ENCODE measurements at places on chromosomes 6 and 20.

DNA sequence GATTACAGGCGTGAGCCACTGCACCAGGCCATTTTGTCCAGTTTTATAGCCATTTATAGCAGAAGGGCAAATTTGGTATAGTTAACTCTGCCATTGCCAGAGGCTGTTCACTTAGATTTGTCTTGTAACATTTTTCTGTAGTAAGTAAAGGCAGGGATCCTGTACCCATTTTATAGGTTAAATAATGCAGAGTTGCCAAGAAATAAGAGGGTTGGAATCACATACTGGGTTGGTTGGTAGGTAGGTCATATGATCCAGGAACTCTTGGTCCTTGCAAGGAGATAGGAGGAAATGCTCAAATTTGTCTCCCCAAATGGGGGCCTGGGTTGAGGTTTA is 68.1 kb downstream of the SHLD1 start:
- no peak for DNase-seq

GRCh38 chr20:719816-720215 is 44.2 kb upstream of the SCRT2 start:
- no peak for DNase-seq

DNA sequence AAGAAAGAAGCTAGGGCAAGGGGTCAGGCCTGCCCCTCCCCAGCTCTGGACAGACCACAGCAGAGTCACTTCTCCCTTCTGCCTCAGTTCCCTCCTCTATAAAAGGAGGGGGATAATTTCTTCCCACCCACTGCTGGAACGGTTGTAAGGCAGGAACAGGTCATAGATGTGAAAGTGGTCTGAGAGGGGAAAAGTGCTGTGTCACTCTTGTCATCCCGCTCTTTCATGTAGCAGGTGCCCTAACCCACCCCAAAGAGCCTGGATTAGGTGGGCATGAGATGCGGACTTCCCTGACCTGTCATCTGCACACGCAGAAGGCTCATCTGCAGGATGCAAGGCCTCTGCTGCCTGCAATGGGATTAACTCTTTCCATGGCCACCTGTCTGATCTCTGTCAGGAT is 218.2 kb upstream of the LRFN2 start:
- DNase-seq = no peak

DNA sequence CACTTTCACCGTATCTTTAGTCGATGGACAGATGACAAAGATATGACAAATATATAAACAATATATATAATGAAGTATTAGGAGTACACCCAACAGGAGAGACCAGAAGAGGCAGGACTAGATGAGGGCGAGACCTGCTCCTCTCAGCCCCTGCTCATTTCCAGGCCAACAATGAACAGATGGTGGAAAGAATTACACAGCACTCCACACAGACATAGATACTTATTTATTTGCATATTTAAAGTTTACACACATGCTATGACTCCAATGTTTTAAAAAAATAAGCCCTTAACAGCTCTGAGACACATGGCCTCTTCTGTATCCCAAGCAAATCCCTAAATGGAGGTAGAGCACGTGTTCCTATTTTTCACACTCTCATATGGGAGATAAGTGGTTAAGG is 10.4 kb downstream of the FAM210B start:
- DNase-seq = no peak

DNA sequence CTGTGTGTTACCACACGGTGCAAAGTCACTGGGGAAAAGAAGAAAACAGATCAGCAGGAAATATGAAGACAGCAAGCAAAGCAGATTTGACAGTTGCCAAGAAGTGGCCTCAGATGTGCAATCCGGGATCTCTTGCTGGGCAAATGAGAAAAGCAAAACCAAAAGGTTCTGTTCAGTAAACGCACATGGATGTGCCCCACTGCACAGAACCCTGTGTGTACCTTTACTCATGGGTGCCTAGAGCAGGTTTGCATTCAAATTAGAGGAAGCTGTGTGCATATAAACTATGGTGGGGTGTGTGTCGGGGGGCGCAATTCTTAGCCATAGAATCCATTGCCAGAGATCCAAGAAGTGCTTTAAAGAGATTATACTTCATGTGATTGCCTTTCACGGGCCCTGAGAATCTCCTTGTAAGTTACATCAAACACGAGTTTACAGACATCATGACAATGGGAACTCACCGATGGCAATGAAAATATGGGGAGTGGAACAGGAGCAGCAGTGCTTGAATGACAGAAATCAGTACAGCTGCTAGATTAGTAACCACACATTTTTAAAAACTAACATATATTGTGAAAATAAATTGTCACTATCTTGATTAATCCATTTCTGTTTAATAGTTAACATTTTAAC is 154.3 kb downstream of the ADGRG6 start:
- DNase-seq = no peak

- no peak for DNase-seq
Measured at GRCh38 chr6:52908526-52908925, 972 bp downstream of the GSTA3 start.

DNA sequence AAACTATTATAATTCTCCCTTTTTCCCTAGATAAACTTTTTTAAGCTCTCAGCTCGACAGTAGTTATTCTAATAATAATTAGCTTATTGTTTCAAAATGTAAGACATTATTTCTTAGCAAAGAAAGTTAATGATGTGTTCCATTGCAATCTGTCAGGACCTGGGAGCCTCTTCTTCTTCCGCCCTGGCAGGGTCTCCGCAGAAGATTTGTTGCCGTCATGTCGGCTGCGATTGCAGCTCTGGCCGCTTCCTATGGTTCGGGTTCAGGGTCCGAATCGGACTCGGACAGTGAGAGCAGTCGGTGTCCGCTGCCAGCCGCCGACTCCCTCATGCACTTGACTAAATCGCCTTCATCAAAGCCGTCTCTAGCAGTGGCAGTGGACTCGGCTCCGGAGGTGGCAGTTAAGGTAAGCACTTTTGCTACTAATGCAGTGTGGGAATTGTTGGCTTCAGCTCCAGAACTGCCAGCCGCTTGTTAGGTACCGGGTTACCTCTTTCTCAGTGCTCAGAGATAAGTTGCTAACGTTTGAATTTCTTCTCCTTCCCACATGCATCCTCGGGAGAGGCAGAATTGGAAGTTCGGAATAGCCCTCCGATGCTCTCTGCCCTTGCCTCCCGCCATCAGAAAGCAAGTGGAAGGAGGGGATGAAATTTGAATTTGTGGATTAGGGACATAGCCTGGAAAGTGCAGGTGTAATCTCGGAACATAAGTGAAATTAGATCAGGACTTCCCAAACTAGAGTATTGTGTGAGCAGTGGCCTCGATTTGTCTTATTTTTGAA is at the start of gene CDC40:
CDC40 (plus strand) TSS at position 200 of the 781 bp plus-strand sequence; CDS start at position 218, 18 bp downstream.
- DNase-seq = peak; percentile 36

DNA sequence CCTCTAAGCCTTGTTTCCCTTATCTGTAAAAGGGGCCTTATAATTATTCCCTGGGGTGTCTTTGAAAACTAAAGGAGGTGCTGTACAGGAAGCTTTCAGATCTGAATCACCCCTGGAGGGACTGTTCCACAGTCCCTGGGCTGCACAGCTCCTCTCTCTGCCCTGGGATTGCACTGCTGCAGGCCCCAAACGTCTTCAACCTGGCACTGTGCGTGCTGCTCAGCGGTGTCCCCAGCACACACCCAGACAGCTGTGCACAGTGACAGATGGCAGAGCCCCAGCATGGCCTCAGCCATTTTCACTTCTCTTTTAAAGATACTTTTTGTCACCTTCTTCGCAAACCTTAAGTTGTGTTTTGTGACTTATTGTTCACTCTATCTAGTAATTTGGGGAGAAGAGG is 50.7 kb upstream of the INSM1 start:
- DNase-seq = no peak

DNA sequence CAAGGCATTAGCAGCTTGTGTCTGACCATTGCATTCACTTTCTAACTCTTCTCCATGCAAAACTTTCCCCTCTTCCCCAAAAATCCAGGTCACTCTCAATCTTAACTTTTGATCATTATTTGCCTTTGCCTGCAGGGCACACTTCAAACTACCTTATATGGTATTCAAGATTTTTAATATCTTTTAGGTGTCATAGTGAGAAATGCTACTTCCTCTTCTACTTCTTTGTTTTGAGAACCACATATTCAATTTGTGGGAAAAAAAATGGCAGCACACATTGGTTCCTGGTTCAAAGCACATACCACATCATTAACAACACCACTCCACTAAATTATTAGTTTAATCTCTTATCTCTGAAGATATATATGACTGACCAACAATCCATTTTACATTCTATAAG is 1267.0 kb upstream of the CITED2 start:
- DNase-seq = no peak

- DNase-seq = no peak
Measured at GRCh38 chr6:110250058-110250457, 69.8 kb downstream of the CDC40 start.

GRCh38 chr20:56870271-56870670 is 241.2 kb downstream of the TFAP2C start:
- no peak for DNase-seq

DNA sequence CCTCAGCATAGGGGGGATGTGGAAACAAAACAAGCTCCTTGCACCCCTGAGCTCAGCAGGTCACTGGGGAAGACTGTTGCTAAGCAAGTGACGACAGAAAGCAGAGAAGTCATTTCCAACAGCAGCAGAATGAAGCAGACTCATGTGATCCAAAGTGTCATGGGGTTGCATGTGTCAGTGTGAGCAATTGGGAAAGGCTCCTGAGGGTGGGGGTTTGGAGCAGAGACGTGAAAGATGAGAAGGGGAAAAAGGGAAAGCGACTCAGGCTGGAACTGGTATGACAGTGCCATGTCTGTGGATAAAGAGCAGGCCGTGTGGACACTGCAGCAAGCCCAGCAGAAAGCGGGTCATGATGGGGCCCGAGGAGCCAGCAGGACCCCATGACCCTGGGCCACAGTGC is 363.9 kb downstream of the PREX1 start:
- DNase-seq = no peak

DNA sequence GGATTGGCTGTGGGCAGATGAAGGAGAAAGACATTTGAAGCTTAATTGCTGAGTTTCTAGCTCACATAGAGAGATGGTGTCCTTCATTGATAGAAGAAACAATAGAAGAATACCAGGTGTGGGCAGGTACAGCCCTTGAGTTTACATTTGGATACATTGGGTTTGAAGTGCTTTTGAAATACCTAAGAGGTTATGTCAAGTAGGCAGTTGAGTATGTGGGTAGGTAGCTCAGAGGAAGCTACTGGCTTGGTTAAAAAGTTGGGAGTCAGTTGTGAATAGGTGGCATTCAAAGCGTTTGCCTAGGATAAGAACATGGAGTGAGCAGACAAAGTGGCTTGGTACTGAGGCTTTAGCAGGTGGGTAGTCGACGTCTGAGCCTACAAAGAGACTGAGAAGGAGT is 25.0 kb downstream of the NDUFAF5 start:
- no peak for DNase-seq

- no peak for DNase-seq
Measured at GRCh38 chr6:34462551-34462971, 3.3 kb upstream of the PACSIN1 start.

DNA sequence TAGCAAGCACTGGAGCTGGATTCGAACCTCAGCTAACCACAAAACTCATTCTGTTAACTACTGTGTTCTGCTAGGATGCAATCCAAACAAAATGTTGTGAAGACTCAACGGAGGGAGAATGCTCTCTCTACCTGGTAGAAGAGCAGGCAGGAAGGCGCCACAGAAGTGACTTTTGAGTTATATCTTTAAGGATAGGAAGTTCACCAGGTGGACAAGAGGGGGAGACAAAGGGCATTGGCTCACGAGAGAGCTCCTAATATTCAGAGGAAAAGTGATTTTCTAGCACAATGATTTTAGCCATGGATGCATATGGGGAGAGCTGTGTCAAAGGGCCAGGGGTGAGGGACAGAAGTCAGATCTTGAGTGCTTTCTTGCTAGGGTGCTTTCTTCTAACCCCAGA is 108.4 kb upstream of the MAFB start:
- no peak for DNase-seq

DNA sequence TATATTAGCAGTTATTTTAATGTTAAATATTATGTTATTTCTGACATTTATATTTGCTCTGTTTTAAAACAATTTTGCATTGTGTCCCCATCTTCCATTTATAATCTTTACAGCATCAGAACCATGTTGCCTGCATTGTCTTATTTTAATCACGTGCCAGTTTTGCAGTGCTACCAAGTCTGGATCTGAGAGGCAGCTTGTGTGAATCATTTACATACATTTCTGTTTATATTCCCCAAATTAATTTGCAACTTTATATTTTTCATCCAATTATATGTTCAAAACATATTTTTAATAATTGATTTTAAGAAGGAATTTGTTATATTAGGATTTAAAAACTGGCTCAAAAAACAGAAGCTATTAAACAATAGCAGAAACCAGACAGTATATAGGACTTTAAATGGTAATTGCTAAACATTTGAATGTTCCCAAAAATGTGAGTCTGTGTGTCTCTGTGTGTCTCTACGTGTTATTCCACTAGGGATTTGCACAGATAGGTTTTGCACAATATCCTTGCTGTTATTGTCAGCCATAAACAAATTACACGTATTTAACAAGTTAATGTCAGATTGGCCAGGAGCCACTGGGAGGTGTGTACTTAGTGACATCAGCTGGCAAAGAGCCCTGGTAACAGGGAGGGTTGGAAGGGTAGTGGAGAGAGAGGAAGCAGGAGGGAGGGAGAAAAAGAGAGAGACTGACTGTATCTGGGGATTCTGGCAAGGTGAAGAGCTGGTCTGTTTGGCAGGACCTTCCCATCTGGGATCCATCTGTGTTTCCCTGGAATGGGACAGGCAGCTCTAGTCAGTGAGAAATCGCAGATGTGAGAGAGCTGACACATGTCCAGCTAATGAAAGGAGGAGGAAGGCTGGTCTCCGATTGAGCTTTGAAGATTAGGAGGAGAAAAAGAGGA is 72.1 kb downstream of the CBFA2T2 start:
- no peak for DNase-seq

- no peak for DNase-seq
Measured at GRCh38 chr6:76697585-76697984, 625.1 kb upstream of the IMPG1 start.

GRCh38 chr6:3176562-3177355 is 19.4 kb upstream of the TUBB2A start:
- DNase-seq = no peak

DNA sequence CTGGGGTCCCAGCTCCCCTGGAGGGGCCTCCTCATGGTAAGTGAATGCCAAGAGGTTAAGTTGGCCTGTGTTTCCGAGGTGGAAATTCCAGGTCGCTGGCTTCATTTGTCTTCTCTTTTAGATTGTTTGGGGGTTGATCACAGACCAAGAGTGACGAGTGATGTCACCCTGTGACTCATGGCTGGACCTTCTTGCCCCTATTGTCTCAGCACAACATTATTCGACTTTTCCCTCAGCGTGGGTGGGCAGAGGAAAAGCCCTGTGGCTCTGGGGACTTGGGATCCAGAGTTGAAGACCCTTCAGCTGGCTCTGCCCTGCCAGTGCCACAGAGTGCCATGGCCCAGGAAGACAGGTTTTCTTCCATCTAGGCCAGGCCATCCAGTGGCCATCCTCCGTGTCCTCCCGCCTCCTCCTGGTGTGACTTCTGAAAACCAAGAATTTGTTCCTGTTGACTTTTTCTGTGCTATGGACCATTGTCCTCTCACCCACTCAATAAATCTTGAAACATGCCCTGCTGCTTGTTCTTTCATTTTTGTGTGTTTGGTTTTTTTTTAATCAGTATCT is 15.4 kb upstream of the SNHG17 start:
- no peak for DNase-seq

- DNase-seq = no peak
Measured at GRCh38 chr6:110656492-110656891, 158.8 kb downstream of the CDK19 start.
